ENCODE measurements at places on chromosomes 5 and 9.

- no peak for DNase-seq
These were observed 3.7 kb upstream of the ICE1 start for GRCh38 chr5:5418764-5419163.

- DNase-seq: no peak
These were observed 269.8 kb downstream of the NR3C1 start for GRCh38 chr5:143133721-143134120.

- DNase-seq: no peak
These were observed 54.3 kb downstream of the PSD2 start for GRCh38 chr5:139849942-139850341.

GRCh38 chr9:118222375-118222774 is 518.2 kb downstream of the TLR4 start:
- no peak for DNase-seq

GRCh38 chr5:168312606-168313295 is 21.3 kb downstream of the WWC1 start:
- no peak for DNase-seq

GRCh38 chr5:1765880-1766235 is 33.8 kb downstream of the MRPL36 start:
- DNase-seq: no peak

DNA sequence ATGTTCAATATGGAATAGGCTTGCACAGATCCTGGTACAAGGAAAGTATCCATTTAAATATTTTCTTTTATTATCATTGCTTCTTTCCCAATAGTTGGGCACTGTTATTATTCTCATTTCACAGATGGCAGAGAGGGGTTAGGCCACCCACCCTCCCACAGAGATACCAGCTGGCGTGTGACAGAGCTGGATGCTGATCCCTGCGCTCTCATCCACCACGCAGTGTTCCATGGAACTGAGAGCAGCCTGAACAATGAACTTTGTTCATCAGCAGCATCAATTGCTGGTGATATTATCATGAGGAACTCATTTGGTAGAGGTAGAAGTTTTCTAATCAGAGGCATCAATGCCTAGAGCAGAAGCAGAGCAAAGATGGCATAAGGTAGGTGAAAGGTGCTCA is 227.9 kb downstream of the ESM1 start:
- DNase-seq: no peak

- DNase-seq: no peak
These were observed 51.2 kb downstream of the DIAPH1 start for GRCh38 chr5:141567513-141568117.

DNA sequence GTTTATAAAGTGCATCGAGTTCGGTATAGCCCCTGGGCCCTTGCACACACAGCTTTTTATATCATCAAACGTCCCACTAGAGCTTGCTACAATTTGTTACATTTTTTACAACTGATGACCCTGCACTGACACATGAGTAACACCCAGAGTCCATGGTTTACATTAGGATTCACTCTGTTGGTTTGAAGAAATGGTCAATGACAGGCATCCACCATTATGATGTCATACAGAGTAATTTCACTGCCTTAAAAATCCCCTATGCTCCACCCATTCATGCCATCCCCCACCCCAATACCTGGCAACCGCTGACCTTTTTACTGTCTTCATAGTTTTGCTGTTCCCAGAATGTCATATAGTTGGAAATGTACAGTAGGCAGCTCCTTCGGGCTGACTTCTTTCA is 130.2 kb downstream of the MED10 start:
- no peak for DNase-seq

DNA sequence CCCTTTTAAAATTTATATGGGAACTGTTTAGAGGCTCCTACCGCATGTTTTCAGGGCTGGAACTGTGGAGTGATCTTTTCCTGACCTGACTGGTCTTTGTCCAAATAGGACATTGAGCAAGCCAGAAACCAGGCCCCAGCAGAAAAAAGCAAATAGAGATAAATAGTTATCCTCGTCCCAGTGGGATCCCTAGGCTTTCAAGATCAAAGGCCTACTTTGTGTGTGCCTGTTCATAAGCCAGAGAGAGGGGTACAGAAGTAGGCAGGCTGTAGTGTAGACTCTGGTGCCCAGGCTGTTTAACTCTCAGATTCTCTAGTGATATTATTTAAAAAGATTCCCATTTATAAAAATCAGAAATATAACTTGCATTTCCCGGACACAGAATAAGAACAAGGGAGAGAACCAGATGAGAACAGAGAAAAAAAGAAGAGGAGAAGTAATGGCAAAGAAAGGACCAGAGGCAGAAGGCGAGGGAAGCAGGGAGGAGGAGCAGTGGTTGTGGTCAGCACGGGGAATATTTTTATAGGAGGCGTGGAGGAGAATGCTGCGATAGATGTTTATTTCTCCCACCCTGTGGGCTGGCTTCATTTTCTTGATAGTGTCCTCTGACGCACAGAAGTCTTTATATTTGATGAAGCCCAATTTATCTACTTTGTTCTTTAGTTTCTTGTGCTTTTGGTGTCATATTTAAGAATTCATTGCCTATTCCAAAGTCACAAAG is 101.2 kb downstream of the AOPEP start:
- DNase-seq: no peak

DNA sequence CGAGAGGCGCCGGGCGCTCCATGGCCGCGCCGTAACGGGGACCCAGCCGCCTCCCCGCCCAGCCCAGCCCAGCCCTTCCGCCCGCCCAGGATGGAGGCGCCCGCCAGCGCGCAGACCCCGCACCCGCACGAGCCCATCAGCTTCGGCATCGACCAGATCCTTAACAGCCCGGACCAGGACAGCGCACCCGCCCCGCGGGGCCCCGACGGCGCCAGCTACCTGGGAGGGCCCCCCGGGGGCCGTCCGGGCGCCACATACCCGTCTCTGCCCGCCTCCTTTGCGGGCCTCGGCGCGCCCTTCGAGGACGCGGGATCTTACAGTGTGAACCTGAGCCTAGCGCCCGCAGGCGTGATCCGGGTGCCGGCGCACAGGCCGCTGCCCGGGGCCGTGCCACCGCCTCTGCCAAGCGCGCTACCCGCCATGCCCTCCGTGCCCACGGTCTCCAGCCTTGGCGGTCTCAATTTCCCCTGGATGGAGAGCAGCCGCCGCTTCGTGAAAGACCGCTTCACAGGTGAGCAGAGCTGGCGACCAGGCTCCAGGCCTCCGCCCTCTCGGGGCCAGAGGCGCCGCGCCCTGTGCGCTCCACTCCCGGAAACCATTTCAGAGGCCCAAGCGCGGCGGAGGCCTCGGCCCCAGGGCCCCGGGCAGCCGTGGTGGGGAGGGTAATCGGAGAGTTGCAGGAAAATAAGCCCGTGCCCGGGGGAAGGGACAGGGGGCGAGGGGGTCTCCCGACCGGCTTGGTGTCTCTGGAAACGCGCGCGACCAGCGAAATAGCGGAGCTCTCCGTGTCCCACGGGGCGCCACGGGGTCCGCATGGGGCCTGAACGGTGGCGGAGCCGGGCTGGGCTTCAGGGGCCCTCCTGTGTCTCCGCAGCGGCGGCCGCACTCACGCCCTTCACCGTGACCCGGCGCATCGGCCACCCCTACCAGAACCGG is 496 bp downstream of the TLX3 start:
- no peak for DNase-seq

DNA sequence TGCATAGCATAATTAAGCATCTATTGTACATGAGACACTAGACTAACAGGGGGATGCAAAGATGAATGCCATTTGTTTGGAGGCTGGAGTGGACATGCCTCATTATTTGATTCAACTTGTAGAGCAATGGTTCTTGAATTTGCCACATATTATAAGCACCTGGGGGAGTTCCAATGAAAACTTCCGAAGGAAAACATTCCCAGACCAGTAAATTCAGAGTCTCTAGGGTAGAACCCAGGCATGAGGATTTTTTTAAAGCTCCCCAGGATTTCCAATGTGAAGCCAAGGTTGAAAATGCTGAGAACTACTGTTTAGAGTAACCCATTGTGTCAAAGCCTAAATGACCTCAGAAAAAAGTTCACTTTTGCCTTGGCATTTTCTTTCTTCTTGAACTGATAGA is 93.9 kb upstream of the ITGA1 start:
- no peak for DNase-seq

DNA sequence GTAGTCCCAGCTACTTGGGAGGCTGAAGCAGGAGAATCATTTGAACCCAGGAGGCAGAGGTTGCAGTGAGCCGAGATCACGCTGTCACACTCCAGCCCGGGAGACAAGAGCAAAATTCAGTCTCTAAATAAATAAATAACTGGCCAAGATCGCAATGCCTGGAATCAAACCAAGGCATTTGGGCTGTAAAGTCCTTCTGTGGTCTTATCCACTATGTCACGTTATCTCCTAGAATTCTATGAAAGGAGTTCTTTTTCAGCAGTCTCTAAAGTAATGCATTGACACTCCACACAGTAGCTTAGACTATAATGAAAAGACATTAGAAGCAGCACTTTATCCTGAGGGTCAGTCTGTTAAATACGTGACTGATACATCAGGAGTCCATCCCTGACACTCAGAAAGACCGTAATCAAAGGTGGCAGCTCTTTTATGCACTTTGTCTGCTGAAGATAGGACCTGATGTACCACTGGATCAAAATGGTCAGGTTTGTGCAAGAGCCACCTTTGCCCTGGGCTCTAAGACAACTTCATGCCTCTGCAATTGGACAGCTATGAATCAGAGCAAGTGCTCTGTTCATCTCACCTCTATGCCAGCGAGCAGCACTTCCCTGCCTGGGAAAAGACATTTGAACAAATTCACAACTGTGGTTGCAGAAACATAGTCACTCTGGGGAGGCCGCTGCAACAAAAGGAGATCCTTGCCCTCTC is 31.7 kb upstream of the GNA14 start:
- no peak for DNase-seq

DNA sequence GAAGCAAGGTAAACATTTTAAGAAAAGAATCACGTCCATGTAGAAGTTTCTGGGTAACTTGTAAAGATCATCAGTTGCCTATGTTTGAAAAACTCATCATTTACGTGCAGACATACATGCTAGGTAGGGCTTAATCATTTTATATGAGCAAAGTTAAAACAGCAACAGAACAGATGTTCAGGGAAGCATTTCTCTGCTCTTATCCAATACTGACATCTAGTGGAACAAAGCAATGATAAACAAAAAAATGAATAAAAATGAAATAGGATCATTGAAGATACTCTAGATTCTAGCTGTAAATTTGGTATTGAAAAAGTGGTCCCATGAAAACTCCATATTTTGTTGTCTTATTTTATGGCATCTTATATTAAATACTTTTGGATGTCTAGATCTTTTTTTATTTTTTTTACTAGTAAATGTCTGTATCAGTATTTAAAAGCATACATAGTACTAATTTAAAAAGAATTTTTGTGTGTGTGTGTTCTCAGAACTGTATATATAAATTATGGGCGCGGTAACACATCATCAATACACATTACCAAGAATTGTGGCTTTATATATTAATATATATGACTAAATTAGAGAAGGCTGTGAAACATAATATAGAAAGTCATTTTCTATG is 1050.2 kb downstream of the CDH12 start:
- DNase-seq: no peak
